ENCODE measurements at places on chromosomes 2 and 18.

DNA sequence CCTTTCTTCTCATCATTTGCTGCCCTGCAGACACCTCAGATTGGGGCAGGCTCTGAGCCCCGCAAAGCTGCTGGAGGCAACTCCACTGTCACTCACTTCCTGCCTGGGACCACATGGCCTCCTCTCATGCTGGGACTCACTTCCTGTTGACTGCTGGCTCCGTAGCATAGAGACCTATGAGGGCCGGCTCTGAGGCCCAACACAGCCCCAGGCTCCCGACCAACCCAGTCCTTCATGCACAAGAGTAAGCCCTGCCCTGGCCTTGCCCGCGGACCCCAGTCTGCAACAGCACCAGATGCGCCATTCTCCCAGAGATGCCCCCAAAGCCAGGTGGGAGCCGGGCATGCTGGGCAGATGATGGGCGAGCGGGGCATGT is 55.7 kb downstream of the DNMT3A start:
- DNase-seq, result peak; percentile 56

DNA sequence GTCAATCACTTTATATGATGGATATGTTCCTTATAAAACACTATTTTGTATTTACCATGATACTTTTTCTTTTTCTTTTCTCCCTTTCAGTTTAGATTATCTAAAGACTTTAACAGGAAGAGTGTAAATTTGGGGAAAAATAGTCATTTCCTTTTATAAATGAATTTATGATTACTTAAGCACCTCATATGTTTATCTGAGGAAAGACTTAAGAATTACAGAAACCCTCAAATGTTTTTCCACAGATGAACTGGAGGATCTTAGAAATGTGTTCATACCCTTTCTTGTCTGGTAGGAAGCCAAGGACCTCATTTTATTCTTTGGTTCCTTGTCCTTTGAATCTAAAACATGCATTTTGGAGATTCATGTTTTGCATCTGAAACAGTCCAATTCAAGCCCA is 36.7 kb downstream of the MAPRE2 start:
- DNase-seq, result no peak

GRCh38 chr2:72920318-72921087 is 3.2 kb downstream of the EMX1 start:
- DNase-seq, result peak; percentile 46

- no peak for DNase-seq
These were observed 27.3 kb downstream of the DGKD start for GRCh38 chr2:233381638-233381995.

DNA sequence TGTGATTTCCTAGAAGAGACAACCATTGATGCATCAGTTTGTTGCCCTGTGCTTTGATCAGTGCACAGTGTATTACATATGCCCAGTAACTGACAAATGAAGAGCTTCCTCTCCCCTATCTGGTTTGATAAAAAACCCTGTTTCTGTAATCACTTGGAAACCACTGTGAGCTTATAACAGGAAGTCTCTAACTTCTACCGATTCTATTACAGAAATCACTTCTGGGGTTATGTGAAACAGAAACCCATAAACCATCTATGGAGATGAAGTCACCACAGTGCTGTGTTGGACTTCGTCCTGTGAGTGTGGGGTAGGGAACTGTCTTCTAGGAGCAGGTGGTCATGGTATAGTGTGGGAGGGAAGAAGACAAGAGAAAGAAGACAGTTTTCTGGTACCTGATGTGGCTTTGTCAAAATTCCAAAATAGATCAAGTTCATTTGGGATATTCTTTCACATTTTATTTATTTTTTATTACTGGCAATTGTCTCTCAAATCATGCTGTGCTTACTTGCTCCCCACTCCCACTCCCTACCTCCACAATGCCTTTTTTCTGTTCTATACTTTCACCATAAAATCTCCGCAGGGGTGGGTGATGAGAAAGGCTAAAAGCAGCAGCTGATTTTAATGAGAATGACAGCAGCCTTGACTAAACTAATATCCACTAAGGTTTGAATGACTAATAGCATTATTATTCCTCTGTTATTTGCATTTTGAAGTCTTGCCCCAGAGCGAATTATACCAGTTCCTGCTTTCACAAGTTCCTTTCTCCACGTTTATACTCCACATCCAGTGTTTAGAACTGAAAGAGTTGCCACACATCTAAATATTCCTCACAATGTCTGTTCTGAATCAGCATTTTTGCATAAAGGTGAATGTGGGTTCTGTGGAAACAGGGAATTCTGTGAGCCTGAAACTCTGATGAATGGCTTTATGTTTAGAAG is 41.7 kb upstream of the RND3 start:
- DNase-seq, result no peak

DNA sequence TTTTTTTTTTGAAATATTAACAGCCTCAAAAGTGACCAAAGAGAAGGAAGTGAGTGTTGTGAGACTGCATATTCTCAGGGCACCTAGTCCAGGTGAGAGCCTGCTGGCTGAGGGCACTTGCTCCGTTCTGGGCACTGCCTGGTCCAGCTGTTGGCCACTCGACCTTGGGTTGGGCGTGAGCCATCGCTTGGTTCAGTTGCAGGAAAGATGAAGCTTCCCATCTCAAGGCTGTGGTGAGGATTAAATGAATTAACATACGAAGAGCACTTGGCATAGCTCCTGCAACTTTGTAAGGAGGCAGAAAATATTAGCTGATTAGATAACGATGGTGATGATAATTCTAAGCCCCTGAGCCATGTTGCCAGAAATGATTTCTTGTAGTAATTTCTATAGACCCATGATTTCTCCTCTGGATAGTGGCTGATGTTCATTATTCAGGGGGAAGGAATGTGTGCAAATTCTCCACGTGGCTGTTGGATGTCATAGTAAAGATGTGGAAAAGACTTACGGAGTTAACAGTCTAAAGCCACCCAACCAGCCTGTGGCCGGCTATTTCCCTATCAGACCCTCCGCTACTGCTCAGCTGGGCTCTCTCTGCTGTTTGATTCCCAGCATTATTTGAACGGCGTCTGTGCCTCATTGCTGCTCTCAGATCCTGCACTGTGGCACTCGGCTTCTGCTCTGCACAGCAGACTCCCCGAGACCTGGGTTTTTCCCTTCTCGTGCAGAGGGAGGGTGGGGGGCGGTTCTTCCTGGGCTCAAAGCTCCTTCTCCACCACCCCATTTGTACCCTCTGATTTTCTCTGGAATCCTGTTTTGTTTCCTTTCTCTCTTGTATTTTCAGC is 221.1 kb downstream of the GALR1 start:
- no peak for DNase-seq

GRCh38 chr2:118632921-118633320 is 214.5 kb downstream of the EN1 start:
- DNase-seq, result no peak

DNA sequence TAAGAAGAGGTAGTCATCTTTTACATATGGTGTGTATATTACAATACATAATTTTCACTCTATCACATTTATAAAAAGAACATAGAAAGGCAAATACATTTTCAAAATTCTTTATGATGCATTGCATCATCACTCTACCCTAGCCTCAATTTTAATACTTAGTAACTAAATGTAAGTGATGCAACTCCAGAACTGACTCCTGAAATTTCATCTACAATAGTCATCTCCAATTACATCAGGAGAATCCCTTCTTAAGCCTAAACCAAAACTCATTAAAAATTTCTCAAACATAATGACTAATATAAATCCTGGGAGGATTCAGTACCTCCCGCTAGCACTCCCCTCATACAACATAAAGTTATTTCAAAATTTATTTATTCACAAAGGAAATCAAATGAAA is 15.9 kb downstream of the TMX3 start:
- DNase-seq, result no peak

DNA sequence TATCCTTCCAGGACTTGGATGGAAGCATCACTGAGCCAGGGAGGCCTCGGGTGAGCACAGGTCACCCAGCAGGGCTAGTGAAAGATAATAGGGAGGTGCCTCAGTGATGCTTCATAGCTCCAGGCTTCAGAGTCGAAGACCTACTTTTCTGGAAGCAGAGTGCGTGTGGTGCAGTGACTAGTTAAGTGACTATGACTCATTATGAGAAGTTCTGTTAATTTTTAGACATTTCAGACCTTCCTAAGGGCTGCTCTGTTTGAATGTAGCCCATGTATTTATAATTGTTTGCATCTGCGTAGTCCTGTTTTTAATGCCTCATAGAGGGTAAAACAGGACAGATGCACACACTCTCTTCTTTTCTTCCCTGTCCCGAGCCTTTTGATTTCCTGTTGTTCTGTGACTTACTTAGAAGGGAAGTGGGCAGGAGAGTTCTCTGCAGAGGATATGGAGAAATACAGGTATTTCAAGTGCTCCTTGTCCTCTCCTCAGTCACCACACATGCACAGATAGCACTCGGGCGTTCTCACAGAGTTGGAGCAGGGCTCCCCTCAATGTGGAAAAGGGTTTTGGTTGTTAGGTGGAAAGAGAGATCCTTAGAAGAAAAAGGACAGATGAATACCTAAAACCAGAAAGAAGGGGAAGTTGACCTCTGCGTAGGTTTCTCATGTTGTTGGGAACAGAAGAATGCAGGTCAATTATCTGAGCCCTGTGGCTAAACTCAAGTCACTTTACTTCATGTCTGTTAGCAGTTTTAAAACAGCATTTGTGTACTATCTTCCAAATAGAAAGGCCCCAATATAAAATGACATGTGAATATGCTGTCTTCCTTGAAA is 34.7 kb downstream of the RALB start:
- DNase-seq, result peak; percentile 53

GRCh38 chr2:168835969-168836368 is 33.5 kb downstream of the NOSTRIN start:
- DNase-seq, result no peak

DNA sequence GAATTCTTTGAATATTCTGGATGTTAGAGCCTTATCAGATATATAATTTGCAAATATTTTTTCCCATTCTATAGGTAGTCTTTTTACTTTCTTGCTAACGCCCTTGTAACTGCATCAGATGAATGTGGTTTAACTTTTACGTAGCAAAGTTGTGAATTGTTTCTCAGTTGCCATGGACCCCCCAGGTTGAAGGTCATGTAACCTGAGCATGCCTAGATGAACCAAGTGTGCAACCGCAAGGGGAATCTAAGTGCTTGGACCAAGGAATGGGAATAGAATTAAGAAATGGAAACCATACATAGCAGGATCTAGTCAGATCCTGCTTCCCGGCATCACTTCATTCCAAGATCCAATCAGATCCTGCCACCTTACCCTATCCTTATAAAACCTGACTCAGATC is 65.1 kb upstream of the TNP1 start:
- DNase-seq, result no peak

GRCh38 chr18:33906046-33906445 is 318.7 kb downstream of the NOL4 start:
- no peak for DNase-seq

DNA sequence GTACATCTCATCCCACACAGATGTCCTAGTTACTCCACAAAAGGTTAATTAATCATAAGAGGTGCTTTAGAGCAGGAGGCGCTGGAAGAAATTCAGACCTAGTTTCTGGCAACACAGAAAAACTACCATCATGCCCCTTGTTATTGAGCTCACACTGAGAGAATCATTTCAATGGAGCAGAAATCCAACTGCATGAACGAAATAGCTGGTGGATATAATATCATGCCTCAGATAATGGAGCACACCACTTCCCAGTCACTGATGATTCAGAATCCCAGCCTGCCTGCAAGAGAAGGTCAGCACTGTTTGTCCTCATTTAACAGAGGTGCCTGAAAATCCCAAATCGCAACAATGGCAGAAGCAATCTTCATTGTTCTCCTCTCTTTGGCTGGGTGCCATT is 125.8 kb upstream of the CREB1 start:
- no peak for DNase-seq

- DNase-seq, result no peak
These were observed 149.7 kb downstream of the VAPA start for GRCh38 chr18:10063489-10063888.

- DNase-seq, result no peak
These were observed 129.3 kb downstream of the EXOC6B start for GRCh38 chr2:72696559-72696958.

- DNase-seq, result no peak
These were observed 1.6 kb downstream of the SLC35F6 start for GRCh38 chr2:26765475-26766200.

DNA sequence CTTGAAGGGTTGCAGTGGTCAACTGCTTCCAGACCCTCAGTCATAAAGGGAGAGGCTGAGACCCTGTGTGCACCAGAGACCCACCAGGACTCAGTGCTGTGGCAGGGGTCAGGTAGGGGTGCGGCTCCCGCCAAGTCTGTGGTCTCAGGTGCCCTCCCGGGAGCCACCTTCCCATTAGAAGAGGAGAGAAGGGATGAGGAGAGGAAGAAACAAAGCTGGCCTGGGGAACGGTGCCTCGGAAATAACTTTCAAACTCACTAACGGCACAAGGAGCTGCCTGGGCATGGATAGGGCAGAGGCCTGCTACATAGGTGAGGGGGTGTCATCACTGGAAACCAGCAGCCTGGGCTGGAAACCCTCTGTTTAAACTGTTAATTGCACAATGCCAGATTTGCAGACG is 84.9 kb downstream of the TPO start:
- DNase-seq, result no peak

GRCh38 chr2:229137066-229137465 is 134.0 kb downstream of the PID1 start:
- no peak for DNase-seq

DNA sequence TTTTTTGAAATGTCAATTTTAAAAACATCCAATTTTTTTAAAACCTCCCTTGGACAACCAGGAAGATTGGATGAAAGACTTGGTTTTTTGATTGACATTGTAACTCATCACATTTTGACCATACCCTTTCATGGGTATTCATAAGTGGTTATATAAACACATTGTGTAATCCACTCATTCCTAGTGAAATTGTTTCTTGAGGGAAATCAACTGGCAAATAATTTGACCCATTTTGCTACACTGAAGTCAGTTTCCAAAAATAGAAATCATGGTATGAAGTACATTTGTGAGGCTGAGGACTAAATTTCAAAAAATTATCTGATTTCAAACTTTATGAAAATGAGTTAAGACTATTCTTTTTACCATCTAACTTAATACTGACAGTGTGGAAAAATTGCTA is 31.5 kb downstream of the FBXO48 start:
- no peak for DNase-seq

DNA sequence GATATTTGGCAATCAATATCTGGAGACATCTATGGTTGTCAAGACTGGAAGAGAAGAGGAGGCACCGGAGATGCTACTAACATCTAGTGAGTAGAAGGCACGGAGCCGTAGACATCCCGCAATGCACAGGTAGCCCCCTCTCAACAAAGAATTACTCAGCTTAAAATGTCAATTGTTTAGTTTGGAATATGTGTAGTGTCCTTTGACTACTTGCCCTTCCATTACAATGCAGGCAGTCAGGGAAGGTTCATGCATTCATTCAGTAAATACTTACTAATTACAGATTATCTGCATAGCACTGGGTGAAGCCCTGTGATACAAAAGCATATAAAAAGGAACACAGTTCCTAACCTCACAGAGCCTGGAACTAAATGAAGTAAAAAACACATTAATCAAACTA is 294.0 kb downstream of the RIT2 start:
- DNase-seq, result no peak

- no peak for DNase-seq
These were observed 165.7 kb upstream of the GLI2 start for GRCh38 chr2:120570001-120570400.

GRCh38 chr2:74444498-74445318 is 3.0 kb upstream of the RTKN start:
- no peak for DNase-seq

All from activated CD4-positive, alpha-beta T cell treated with anti-CD3 and anti-CD28 coated beads, Interleukin-2, amount 50 U/mL, for 48 hours (primary cell).